ENCODE measurements at places on chromosomes 6 and 20.
A peak's percentile ranks its signal among the peaks of the same experiment; 100 is the strongest.

DNA sequence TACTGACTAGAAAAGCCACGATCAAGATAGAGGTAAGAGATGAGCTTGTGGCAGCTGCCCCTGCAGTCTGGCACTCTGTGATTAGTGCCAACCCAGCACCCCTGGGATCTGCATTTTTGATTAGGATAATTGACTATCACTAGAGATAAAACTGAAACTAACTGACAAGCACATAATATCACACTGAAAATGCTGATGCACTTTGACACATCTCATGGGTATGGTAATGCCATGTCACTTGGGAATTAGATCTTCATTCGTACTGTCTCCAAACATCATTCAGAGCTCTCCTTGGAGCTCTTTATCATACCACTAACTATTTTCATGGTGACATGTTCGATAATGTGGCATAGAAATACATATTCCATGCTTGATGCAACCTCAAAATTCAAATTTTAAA, 612.9 kb upstream of the BTBD3 start:
- DNase-seq = no peak

GRCh38 chr6:40471243-40471642, 115.9 kb downstream of the LRFN2 start:
- DNase-seq = no peak

DNA sequence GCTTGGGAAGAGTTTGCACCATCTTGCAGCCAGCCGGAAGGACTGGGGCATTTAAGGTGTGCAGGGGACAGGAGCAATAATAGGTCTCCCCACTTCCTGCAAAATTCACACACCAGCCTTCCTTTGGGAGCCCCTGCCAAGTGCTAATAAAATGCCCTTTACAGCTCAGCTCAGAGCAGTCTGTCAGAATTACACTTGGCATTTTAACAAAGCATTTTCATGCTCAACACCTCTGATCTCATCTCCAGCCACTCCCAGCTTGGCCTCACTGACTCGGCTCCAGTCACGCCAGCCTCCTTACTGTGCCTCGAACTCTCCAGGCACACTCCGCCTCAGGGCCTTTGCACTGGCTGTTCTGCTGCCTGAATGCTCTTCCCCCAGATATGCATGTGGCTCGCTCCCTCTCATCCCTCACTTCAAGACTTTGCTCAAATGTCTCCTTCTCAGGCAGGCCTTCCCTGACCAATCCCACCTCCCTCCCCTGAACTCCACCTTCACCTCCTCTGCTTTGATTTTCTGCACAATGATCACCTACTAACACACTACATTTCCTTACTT, 43.7 kb downstream of the GRM4 start:
- no peak for DNase-seq

- DNase-seq = no peak
These were observed 25.6 kb downstream of the SLC35F1 start for GRCh38 chr6:117932676-117933075.

DNA sequence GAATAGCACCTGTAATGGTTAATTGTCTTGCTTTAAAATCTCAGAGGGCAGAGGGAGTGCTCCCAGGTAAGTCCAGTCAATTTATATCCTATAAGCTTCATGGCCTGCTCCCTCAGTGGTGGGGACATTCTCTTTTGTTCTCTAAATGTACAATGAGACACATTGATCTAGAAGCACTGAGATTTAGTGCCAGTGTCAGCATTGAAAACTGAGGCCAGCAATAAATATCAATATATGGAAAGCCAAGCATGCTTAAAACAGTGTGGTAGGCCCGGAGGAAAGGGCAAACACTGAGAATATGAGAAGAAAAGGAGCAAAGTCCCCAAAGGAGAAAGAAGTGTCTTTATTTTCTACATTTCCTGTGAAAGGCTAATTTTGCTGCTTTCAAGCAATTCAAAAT, 68.4 kb upstream of the CCN2 start:
- DNase-seq = no peak

DNA sequence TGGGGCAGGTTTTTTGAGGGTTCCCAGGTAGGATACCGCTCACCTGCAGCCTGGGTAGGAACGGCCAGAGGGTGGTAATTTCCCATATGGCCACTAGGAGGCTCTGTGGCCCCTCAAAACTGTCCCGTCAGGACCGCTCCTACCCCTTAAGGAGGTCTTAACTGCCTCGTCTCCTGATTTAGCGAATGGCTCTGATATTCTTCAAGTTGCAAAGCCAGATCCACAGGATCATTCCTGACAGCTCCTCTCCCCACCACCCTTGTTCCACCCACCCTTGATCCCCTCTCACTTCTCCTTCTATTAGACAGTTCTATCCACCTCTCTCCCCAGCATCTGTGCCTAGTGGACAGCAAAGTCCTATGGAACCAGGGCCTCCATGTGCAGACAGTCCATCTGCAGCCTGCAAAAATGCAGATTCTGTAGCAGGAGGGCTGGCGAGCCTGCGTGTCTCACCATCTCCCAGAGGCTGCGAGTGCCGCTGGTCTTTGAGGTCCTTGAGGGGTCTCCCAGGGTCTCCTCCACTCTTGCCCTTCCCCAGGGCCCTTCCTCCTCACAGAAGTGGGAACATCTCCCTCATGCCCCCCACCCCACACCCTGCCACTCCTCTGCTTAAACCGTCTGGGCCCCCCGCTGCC, 34.3 kb upstream of the ZBP1 start:
- peak; percentile 73 for DNase-seq

DNA sequence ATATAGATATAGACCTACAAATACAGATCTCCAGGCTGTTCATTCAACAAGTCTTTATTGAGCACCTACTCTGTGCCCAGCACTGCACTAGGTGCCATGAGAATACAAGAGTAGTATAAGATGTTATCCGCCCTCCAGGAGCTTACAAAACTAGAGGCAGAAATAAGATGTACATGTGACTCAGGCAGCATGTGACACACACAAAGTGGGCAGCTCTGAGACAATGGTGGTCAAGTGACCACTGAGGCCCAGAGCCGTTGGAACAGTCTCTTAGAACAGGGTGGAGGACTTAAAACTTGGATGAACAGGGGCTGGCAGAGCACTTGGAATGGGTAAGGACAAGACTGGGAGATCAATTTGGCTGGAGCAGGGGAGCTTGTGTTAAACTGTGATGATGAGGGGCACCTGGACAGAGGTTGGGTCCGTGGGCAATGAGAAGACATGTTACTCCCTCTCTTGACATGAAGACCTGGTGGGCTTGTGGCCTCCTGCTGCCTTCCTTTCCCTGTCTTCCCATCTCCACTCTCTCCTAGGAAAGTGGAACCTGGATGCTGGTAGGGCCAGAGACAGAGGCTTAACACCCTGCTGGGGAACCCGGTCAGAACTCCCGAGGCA, 21.2 kb downstream of the TRIM15 start:
- no peak for DNase-seq

DNA sequence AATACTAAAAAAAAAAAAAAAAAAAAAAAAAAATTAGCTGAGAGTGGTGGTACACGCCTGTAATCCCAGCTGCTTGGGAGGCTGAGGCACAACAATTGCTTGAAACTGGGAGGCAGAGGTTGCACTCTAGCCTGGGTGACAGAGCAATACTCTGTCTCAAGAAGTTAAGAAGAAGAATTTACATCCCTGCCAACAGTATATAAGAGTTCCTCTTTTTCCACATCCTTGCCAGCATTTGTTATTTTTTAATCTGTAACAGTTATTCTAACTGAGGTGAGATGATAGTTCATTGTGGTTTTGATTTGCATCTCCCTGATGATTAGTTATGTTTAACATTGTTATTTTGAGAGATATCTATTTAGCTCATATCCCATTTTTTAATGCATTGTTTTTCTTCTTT, 20.3 kb upstream of the DYNLRB1 start:
- DNase-seq = no peak

GRCh38 chr20:18514127-18514526, 6.4 kb downstream of the SEC23B start:
- no peak for DNase-seq

DNA sequence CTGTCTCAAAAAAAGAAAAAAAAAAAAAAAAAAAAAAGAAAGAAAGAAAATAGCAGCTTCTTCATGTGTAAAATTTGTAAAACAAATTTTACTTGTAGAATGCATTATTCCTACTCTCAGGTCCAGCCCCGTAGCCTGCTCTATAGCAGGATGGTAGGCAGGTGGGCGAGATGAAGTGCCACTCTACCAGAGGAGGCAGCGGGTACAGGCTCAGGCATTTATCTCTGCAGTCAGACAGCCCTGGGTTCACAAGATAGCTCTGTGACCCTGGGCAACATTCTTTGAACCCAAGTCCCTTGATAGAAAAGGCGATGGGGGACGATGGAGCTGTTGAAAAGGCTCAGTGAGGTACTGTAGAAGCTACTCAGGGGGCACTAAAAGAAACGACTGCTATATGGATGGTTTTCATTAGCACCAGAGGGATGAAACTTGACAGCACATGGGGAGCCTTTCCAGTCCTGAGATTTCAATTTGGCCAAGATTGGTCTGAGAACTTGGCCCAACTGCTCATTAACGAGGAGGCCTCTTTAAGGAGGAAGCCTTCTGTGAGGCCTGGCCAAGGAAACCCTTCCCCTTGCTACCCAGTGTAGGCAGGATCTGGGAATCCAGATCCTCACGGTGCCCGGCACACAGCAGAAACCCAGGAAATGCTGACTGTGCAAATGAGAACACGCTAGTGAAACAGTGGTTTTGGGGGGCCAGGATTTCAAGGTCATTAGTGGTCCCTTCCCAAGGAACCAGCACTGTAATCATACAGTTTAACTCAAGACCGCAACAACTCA, 63.1 kb downstream of the MYH7B start:
- peak; percentile 3 for DNase-seq

DNA sequence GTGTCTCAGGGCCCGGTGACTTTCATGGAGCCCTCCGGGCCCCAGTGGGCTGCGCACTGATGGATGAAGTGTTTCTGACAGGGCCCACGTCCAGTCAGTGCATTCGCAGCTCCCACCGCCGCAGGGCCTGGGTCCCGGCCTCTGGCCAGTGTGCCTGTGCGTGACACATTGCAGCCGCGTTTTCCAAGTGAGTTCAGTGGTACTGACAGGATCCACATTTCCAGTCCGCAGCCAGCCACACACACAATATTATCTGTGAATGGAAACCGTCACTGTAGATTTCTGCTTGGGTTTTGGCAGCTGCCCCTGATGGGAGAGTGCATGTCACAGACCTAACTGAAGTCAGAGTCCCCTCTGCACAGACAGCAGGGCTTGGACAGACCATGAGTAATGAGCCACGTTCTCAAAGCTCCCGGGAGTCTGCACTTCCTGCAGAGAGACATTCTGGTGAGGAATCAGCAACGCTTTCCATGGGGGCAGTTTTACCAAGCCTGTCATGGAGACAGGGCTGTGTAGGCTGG, 171.4 kb downstream of the MYLK4 start:
- no peak for DNase-seq

DNA sequence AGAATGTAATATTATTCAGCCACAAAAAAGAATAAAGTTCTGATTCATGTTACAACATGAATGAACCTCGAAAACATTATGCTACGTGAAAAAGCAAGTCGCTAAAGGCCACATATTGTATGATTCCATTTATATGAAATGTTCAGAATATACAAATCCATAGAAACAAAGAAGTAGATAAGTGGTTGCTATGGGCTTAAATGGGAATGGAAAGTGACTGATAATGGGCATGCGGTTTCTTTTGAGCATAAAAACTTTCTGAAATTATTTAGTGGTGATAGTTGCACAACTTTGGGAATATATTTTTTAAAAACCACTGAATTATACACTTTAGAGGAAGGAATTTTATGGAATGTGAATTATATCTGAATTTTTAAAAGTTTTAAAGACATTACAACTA, 33.4 kb upstream of the TCP11 start:
- DNase-seq = no peak

- no peak for DNase-seq
These were observed 1.1 kb downstream of the BPIFB2 start for GRCh38 chr20:33008336-33009213.

- DNase-seq = no peak
These were observed 234.6 kb downstream of the ANKRD60 start for GRCh38 chr20:57993716-57994431.

GRCh38 chr6:53294095-53294494, 54.7 kb downstream of the ELOVL5 start:
- DNase-seq = no peak

GRCh38 chr6:39077882-39078594, 29.5 kb downstream of the GLP1R start:
- DNase-seq = no peak

DNA sequence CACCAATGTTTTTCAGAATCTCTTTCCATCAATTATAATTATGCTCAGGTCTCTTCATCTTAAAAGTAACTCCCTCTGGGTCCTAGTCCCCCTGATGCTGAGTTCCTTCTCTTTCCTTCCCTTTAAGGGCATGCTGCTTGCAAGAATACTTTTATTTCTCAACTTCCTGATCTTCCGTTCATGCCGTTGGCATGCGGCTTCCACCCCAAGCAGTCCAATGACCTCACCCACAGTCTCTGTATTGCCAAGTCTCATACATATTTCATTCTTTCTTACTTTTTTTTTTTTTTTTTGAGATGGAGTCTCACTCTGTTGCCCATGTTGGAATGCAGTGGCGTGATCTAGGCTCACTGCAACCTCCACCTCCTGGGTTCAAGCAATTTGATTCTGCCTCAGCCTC, 83.5 kb downstream of the NDUFAF5 start:
- no peak for DNase-seq
